ENCODE measurements at places on chromosomes 3 and 15.

DNA sequence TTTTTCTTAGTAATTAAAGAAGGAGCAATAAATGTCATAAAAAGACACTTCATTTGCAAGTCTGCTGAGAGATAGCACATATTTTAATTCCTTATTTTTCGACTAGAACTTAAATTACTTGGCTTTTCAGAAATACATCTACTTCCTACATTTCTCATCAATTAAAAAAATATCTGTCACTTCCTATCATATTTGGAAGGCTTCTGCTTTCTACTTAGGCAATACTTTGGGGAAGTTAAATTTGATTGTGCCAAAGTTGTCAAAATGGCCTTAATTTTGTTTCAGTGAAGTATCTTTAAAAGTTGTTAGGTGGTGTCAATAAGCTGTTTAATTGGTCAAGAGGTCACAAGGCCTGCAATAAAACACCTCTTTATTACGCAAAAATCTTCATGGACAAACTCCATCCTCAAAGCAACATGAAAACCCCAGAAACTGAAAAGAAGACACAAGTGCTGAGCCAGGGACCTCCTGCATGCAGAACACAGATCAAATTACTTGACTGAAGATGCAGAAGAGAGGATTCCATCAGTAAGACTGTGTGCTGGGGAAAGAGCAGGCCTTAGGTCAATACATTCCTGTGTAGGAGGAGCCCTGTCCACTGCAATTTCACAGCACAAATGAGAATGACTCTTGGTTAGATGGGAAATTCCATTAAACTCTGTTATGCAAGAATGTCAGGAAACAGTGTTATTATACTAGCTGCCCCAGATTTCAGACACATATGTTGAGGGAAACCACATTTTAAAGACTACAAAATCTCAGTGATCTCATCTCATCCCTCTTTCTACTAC, 48.0 kb upstream of the FSTL1 start:
- ATAC-seq, result peak; percentile 97

DNA sequence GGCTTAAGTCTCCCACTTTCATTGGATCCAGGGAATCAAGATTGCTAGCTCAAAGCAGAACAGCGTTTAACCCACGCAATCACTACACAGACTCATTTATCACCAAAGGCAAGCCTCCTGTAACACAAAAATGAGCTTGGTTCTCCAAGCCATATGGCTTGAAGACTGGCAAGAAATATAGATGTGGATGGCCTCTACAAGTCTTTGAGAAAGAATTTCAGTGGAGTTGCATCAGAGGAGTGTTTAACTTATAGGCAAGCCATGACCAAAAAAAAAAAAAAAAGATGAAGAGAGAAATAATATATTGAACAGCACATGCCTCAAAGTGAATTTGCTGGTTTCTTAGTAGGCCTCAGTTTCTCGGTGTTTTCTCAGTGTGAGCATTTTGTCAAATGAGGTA, 27.3 kb downstream of the PDZRN3 start:
- no peak for ATAC-seq

DNA sequence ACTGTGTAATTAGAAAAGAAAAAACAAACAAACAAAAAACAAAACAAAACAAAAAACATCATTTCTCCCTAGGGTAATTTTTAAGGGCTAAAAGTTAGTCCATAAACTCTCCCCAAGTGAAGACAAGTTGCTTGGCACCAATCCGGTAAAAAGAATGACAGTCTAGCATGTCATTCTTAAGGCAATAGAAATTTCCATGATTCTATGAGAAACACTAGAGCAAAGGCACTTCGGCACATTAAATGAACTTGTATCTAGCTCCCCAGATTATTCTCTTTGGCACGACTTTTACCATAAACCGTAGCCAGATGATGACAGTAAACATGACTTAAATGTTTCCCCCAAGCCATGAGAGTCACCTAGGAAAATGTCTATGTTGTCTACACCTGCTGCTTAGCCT, 10.1 kb downstream of the COL8A1 start:
- ATAC-seq, result no peak

DNA sequence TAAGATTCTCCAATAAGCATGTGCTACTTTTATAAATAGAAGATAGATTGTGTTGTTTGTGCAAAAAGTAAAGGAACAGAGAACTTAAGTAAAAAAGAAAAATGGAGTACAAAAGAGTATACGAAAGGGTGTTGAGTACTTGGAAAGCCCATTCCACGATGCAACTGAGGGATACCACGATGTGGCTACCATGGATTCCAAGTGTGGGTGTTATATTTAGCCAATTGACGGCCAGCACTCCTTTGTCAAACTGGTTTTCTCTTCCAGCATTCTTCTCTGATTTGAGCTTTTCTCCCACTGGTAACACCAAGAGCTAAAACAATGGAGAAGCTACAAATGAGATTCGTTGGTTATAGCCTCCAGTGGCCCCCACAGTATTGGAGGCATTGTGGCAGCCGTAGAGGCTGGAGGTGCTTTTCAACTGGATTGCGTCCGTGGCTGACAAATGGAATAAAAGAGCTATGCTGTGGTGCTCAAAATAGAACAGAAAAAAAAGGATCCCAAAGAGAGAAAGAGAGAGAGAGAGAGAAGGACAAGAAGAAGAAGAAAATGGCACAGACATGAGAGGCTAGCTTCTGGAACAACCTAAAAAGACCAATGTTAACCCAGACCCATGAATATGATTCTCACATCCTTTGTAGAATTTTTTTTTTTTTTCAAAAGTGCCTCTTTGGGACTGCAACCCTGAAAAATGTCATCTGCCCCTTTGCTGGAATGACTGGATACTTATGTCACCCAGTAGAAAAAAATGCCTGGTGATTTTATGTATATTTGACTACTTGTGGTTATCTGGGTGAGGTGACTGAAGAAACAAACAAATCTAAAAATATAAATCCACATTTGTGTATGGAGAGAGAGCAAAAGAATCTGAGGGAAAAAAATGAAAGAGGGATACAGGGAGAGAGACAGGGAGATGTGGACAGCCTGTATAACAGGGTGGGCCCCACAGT, 345.1 kb downstream of the RORA start:
- no peak for ATAC-seq

DNA sequence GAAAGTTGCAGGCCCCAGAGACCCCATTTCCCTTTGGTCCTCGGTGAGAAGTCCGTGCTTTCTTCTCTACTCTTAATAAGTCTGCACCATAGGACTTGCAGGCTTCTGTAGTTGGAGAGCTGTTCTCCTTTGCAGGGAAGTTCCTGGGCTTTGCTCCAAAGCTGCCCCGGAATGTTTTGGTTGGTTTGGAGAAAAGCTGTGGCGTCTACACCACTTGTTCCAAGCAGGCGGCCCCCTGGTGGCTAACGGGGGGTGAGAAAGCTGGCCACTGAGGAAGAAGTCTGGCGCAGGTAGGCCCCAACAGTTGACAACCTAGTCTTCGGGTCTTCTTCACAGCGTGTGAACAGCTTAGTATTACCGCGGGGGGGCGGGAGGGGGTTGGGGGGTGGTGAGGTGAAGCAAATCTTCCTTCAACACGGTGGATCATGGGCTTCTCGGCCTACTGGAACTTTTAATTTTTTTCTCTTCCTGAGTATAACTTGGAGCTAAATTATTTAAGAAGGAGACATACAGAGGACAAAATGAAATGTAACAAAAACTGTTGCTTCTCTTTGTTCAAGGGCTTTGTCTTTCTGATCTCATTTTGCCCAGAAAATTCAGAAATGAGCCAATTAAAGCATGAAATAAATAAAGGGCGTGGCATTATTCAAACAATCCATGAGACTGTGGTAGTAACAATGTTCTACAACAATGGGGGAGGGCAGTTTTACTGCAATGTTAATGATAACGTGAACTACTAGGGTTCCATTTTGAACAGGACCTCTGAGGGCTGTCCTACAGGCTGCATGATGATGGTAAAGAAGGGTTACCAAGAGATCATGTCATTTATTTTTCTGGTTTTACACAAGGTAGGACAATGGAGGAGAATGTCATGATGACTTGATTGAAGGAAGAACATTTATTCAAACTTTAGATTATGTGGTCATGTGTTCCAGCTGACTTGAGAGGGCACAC, 2.2 kb upstream of the THRB start:
- peak; percentile 34 for ATAC-seq

DNA sequence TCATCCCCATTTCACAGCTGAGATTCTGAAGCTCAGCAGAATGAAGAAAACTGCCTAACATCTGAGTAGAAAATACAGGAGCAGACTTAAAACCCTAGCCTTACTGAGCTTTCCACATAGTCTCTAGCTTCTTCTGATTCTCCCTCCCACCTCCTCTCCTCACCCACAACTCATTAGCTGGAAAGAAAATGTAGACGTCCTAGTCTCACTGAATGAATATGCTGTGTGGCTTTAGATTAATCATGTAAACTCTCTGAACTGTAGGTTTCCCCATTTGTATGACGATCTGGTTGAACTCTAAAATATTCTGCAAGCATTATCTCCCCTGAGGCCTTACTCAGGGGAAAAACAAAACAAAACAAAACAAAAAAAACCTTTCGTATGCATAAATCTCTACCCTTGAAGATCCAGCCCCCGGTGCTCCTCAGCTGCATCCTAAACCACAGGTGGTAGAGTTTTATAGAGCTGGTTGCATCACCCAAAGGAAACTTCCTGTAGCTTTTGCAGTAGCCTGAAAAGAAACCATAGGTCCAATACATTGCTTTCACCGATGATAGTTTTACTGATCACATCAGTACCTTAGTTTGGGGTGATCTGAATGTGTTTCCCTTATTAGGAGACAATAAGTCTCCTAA, 40.6 kb downstream of the FOXB1 start:
- ATAC-seq, result no peak

GRCh38 chr15:79923079-79923514, 26.3 kb upstream of the MTHFS start:
- ATAC-seq, result peak; percentile 78

- no peak for ATAC-seq
Observed at GRCh38 chr3:167866331-167866730, 130.8 kb downstream of the SERPINI1 start.

DNA sequence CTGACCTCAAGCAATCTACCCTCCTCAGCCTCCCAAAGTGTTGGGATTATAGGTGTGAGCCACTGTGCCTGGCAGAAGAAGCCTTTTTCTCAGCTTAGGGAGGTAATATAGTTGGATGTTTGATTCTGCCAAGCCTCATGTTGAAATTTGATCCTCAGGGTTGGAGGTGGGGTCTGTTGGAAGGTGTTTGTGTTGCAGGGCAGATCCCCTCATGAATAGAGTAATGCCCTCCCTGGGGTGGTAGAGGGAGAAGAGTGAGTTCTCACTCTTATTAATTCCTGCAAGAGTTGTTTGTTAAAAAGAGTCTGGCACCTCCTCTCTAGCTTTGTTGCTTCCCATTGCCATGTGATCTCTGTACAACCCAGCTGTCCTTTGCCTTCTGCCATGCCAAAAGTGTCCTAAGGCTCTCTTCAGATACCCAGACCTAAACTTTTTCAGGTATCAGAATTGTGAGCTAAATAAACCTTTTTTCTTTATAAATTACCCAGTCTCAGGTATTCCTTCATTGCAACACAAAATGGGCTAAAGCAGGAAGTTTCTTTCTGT, 16.4 kb downstream of the NECTIN3 start:
- ATAC-seq, result no peak

DNA sequence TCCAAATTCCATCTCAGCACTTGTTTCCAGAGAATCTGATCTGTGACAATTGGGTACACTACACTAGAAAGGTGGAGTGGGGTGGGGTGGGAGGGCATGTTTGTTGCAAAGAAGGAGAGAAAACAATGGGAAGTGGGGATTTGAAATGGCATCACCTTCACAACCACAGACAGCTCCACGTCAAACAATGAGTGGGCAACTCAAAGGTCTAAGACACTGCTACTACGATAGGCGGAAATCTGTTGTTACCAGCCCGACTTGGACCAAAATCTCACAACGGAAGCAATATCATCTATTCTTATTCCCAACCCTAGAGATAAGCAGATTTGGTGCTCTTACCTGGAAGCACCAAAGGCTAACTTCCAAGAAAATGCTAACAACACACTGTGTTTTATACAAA, 3.3 kb downstream of the CYP19A1 start:
- ATAC-seq, result no peak
